ENCODE measurements at places on chromosomes 4 and X.

- DNase-seq = no peak
Observed at GRCh38 chr4:126529997-126530396, 1102.8 kb upstream of the INTU start.

DNA sequence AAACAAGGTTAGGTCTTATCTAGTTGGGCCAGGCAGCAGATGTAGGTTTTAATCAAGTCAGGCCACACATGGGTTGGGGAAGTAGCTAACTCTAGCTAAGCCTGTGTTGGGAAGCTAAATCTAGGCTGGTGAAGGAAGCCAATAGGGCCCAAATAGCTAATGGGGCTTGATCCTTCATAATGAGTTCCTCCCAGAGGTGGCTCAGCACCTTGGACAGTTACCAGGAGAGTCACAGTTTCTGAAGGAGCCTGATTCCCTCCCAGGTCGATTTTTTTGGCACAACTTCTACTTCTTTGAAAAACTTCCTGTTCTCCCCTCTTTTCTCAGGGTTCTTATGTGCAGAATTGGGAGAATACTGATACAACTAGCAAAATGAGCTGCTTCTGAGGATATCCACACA is 242.5 kb upstream of the PRPS2 start:
- DNase-seq = no peak

- DNase-seq = no peak
Observed at GRCh38 chr4:143473334-143474126, 40.0 kb upstream of the SMARCA5 start.

- no peak for DNase-seq
Observed at GRCh38 chr4:763191-763810, 57.7 kb downstream of the PCGF3 start.

- DNase-seq = no peak
Observed at GRCh38 chr4:98851806-98852205, 77.1 kb downstream of the EIF4E start.

DNA sequence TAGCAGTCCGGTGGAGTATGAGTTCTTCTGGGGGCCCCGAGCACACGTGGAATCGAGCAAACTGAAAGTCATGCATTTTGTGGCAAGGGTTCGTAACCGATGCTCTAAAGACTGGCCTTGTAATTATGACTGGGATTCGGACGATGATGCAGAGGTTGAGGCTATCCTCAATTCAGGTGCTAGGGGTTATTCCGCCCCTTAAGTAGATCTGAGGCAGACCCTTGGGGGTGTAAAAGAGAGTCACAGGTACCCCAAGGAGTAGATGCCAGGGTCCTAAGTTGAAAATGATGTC is 852 bp downstream of the MAGEH1 start:
- no peak for DNase-seq

GRCh38 chr4:176818531-176818930 is 25.8 kb upstream of the VEGFC start:
- DNase-seq = no peak

DNA sequence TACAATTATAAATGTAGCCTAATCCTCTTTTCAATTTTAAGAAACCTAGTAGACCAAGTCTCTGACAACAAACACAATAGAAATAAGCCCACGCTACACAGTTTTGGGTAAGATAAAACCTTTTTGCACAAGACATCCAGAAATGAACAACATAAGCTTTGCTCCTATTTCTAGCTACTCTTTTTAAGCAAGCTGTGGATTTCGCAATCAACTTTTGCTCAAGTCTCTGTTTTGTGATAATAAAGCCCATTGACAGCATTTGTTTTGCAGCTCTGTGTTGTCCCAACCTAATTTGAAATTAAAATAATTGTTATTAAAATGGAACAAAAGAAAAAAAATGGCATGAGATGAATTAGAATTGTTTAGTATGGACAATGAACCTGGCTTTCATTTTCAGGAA is 287.9 kb upstream of the PUDP start:
- no peak for DNase-seq

GRCh38 chrX:29870608-29871007 is 344.8 kb upstream of the MAGEB2 start:
- no peak for DNase-seq

DNA sequence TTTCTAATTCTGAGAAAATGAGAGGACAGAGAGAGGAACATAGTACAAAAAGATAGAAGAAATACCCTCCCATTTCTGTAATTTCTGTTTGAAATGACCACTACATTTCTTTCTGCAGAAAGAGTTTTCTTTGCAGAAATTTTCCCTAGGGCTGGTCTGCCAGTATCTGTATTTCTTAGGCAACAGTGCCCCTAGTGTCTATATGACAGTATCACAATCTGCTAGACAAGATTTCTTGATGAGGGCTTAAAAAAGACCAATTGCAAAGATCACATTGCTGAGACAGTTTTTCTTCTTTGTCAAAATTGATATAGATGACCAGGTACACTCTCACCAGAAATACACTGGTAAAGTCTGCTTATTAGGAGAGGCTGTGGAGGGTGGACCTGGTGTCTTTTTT is 81.0 kb upstream of the ZDHHC15 start:
- no peak for DNase-seq

Measured in activated T-cell treated with anti-CD3 and anti-CD28 coated beads for 48 hours (primary cell).